ENCODE measurements at places on chromosomes 4 and X. TPM values are rescaled to one million over a fixed set of nuclear protein-coding genes. Genes with fewer than 3 reads are reported as not detected.

Gene DIPK2B
- total RNA-seq, result 0.16 TPM

Gene SLC6A14
- not detected for total RNA-seq

Gene MAGEA11
- not detected for total RNA-seq

Gene VCX3B
- total RNA-seq, result not detected

Gene GPR143
- total RNA-seq, result not detected

Gene DLG3
- total RNA-seq, result 15.4 TPM

Gene SSX4
- total RNA-seq, result not detected

Gene MYL5
- total RNA-seq, result 20.4 TPM

Gene GLRB
- total RNA-seq, result 3.0 TPM

Gene FHIP1A
- 0.99 TPM for total RNA-seq

Gene PAGE1
- total RNA-seq, result not detected

Gene LRPAP1
- total RNA-seq, result 87.7 TPM

Gene ZNF732
- total RNA-seq, result 0.57 TPM

Gene TLR10
- total RNA-seq, result not detected

Gene SULT1B1
- 1.3 TPM for total RNA-seq

Gene ASMTL
- total RNA-seq, result 30.2 TPM

Gene USP46
- 12.7 TPM for total RNA-seq

Gene TMEM129
- total RNA-seq, result 25.6 TPM

Gene ASB12
- not detected for total RNA-seq

Gene SYNPO2
- 3.4 TPM for total RNA-seq

Gene LANCL3
- 0.18 TPM for total RNA-seq

Gene RGN
- total RNA-seq, result 2.4 TPM

Gene PABPC1L2A
- total RNA-seq, result not detected

Gene HTR2C
- total RNA-seq, result not detected

Gene SLC10A6
- total RNA-seq, result 0.18 TPM

Gene GAGE12J
- not detected for total RNA-seq

Gene AASDH
- 16.9 TPM for total RNA-seq

Gene ZXDA
- total RNA-seq, result 5.2 TPM

Gene IQCM
- 0.27 TPM for total RNA-seq

Gene PWWP3B
- total RNA-seq, result 8.1 TPM

Gene RRH
- not detected for total RNA-seq
